ENCODE measurements at places on chromosomes 16 and 17.

- no peak for DNase-seq
These were observed 7.8 kb upstream of the BIRC5 start for GRCh38 chr17:78206298-78206697.

- DNase-seq = peak; percentile 48
These were observed 48.4 kb downstream of the COTL1 start for GRCh38 chr16:84569382-84569987.

DNA sequence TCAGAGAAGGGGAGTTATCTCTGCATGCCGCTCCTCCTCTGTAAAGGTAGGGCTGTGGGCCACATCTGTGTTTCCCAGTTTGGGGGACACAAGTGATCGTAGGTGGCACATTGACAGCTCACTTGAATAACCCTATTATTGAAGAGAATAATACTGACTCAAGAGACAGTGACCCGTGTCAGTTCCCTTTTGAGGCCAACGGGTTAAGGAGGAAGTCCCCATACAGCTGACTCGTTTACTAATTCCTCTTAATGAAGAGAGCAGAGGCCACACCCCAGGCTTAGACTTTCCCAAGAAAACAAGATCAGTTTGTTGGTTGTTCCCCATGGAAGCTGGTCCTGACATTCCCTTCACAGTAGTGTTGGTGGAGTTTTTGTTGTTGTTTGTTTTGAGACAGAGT lies 33.0 kb downstream of the IL4R start:
- peak; percentile 46 for DNase-seq

DNA sequence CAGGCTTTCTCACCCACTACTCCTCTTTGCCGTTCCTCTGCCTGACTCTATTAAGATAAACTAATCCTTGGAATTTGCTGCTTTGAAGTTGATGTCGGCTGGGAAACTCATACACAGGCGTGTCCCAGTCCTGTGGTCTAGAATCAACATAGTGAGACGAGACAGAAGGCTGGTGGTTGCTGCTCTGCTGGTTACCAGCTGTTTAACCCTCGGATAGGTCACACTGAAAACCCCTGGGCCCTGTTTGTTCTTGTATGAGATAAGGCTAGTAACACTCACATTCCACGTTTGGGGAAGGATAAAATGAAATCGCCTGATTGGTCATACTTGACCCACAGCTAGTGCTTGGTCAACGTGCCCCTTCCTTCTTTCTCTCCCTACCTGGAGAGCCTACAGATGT lies 517.0 kb downstream of the CDH13 start:
- no peak for DNase-seq

DNA sequence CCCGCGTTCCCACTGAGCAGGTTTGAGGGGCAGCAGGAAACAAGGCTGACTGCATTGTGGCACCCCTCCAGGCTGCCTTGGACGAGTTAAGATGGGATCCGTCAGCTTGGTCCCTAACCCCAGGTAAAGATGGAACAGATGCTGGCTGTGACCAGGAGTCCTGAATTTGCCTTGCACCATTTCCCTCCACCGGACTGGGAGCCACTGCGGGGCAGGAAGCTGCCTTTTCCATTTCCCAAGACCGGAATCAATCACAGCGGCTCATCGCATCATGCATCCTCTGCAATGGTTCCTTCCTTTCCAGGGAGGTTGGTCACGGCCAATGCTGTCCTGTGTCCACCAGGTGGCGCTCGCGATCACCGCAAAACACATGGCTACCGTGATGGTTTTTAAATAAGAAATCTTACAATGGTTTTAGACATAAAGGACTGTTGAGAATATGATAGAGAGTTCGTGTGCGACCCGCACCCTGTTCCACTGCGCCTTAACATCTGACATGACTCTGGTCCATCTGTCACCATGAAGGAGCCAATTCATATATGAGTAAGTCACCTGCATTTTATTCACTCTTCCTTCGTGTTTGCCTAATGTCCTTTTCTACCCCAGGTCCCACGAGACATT lies 6.8 kb upstream of the MEAK7 start:
- DNase-seq = peak; percentile 73

DNA sequence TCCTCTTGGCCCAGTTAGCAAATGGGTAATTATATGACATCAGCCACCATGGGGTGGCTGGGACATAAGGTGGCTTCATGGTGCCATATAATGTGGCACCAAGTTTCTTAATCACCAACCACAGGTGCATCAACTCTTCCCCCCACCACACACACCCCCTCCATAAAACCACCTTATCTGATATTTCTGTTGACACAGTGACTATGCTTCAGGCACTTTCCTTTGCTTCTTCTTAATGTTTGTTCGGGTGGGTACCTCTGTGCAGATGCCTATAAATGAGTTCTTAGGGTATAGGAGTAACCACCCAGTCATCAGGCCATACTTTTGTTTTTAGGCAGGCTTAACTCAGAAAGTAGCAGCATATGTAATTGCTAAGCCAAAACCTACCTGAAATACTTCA lies 29.5 kb downstream of the RNF43 start:
- no peak for DNase-seq

DNA sequence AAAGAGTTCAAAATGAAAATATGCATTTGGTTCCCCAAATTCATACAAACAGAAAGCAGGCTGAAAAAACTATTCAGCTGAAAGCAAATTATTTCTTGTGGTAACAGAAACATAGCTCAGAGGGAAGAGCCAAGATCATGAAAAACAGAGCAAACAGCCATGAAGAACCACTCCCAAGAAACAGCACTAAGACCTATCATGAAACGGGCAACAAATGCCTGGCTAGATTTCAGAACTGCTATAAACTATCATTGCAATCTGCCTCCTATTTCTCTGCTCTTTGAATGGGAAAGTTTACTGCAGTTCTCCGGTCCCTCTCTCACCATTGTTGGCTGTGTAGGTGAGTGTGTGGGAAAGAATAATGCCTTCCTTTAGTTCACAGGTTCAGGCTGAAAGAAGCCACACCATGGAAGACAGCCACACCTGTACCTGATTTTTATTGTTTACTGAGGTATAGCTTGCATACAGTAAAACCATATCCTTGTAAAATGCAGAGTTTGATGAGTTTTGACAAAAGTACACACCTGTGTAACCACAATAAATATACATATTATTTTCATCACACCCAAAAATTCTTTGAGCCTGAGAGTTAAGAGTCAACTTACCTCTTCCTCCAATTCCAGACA lies 48.2 kb downstream of the CEP112 start:
- no peak for DNase-seq
